LoVo (cell line): ENCODE measurements at places on chromosomes 6 and 20.
A peak's percentile ranks its signal among the peaks of the same experiment; 100 is the strongest.

DNA sequence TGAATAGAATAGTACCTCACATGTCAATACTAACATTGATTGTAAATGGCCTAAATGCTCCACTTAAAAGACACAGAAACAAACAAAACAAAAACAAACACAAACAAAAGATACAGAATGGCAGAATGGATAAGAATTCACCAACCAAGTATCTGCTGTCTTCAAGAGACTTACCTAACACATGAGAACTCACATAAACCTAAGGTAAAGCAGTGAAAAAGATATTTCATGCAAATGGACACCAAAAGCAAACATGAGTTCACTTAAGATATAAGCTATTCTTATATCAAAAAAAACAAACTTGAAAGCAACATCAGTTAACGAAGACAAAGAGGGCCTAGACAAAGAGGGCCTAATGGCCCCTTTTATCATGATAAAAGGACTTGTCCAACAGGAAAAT is 47.3 kb upstream of the ZNF133 start:
- DNase-seq = no peak

DNA sequence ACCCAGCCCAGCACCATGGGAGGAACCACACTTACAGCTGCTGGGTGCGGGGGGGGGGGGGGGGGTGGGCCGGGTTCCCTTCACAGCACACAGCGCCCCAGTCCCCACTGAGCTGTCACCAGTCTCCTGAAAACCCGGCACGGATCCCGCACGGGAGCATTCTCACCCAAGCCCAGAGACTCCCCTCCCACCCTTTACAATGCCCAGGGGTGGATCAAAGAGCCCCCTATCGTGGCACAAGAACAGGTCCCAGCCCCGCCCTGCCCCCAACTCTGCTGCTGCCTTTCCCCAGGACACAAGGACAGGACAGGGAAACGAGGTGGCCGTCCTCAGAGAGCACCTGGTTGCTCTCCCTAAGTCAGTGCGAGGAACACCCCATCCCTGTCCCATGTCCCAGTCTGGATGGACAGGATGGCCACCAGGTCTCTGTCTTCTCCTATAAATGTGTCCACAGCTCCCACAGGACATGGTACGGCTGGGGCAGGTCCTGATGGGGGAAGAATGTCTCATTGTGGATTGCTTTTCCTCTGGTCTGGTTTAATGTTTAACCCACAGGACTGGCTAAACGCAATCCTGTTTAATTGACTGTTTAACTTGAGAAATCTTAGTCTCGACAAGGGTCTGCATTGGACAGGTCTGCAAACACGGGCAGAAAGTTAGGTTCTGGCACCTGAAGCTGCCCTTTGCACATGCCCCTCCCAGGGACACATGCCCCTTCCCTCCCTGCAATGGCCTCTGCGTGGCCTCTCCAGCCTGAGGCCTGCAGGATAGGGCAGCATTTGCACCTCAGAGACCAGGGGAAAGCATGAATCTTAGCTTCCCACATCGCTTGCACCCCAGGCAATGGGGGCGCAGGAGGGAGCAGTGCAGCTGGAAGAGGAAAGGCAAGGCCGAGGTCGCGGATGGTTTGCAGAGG is 45.3 kb downstream of the DACT2 start:
- DNase-seq = peak; percentile 48

DNA sequence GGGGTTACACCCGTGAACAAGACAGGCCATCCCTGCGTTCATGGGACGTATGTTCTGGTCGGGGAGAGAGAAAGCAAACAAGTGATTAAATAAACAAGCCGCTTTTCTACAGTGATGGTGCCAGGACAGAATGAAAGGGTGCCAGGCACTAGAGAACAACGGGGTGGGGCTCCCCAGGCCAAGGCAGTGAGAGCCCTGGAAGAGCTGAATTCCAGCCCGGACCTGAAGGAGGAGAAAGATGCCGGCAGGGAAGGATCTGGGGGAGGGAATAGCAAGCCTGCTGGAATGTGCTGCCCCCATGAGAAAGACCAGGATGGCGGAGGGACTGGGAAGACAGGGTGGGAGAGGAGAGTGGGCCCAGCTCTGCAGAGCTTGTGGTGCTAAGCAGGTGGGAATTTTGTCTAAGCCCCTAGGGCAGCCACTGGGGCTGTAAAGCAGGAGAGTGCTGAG is 7.5 kb downstream of the SNAI1 start:
- no peak for DNase-seq

DNA sequence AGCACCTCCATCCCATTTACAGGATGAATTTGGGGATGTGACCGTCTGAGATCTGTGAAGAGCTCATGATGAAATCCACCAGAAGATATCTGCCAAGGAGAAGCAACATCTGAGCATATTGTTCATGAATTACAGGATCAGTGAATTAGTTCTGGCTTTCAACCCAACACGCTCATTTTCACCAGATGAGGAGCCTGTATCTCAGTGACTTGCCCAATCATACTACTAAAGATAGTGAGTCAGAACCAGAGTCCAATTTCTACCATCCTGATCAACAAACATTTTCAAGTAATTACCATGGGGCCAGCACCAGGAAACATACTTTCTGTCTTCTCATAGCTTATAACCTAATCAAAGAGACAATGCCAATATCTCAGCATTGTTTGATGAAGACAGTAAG is 116.6 kb downstream of the ZDHHC14 start:
- no peak for DNase-seq

DNA sequence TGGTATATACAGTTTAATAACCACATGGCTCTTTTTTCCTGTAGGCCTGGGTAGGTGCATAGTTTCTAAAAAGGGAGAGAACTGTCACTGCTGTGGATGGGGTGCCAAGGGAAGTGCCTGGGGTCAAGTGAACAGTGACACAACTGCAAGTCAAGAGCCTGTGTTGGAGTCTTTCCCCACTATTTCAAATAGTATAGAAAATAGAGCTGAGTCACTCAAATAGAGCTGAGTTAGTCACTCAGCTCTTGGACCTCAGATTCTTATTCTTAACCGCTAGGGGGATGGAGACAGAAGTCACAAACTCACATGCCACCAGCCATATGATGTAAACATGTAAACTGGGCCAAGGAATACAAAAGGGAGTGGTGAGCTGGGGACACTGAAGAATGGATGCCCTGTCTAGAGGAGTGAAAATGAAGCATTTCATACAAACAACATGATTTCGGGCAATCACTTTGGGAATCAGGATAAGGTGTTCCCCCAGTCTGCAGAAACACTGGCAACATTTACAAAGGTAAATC is 2.1 kb downstream of the NQO2 start:
- peak; percentile 77 for DNase-seq

DNA sequence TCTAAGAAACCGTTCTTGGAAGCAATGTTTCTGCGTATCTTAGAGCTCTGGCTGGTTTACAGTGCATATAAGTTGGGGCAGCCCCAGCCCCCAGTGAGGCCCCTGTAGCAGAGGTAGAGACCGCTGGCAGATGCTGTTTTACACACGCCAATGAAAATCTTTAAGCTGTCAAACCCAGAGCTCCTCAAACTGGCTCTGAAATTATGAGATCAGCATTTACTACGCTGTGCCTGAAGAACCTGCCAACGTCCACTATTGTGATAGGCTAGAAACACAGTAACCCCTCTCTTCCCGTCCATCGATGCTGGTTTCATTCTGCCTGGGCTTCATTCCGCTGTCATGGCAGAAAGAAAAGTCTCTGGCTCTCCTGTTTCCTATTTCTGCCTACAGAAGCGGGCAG is 160.6 kb downstream of the SMOC2 start:
- DNase-seq = no peak
